Mesendoderm (in vitro differentiated cells): ENCODE measurements at places on chromosomes 5 and 9.

DNA sequence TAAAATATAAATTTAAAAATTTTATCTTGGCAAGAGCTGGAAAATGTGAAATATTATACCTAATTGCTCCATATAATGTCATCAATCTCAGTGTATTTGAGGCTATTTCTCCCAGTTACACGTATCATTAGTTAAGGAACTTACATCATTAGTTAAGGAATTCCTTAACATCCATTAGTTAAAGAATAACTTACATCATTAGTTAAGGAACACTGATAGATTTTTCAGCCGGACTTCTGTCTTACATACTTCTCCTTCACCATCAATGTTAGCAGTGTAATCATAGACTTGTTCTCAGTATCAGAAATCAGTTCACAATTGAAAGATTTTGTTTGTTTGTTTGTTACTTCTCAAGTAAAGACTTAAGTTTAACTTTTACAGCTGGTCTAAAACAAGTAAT, 524.4 kb upstream of the CHD1 start:
- no peak for DNase-seq

- DNase-seq = no peak
Measured at GRCh38 chr5:12477554-12477953, 573.3 kb upstream of the CTNND2 start.

DNA sequence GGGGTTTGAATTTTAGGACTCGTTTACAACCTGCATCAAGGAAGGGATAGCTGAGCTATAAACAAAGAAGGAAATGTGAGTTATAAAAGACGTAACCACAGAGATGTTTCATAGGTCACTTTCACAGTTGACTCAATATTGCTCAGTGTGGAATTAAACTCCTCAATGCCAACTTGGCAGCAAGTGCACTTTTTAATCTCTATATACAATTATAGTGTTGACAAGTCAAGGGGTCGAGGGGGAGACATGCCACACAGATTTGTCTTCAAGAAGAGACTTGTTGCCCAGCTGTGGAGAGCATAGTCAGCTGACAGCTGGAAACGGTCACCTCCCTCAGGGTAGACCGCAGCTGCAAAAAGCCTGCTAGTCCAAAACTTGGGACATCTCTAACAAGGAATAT, 163.4 kb upstream of the DMAC1 start:
- no peak for DNase-seq

- no peak for DNase-seq
Measured at GRCh38 chr9:84858364-84858763, 188.8 kb downstream of the NTRK2 start.

- no peak for DNase-seq
Measured at GRCh38 chr9:70978085-70978484, 143.3 kb downstream of the TRPM3 start.

- DNase-seq = no peak
Measured at GRCh38 chr5:19837536-19838174, 150.3 kb downstream of the CDH18 start.

DNA sequence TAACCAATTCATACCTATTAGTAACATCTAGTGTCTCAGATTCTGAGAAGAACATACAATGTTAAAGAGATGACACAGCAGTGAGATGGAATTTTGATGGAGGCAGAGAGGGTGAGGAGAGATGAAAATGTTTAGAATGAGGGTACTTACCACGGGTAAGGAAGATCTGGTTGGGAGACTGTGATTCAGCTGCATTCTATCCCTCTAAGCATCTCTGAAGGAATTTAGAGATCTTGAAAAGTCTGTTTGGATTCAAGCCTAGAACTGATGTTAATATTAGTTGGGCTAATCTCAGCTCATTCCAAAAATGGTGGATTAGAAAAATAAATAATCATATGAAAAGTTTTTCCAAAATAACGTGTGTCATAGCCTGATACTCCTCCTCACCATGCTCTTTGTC, 191.5 kb upstream of the CLINT1 start:
- DNase-seq = no peak

DNA sequence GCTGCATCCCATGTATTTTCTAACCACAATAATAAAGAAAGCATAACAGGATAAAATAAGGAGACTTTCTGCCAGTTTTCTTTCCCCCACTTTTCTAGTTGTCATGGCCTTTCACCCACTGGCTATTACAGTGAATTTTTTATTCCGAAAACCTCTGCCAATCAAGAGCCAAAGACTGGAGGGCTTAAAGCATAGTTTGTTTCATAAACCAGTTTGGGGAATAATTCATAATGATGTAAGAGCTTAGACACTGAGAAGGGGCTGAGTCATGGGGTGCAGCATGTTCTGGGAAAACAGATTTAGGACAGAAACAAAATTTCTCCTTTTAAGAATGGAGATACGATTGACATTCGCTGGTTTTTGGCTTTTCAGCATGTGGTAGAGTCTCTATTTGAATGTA, 4.4 kb upstream of the GLIPR2 start:
- no peak for DNase-seq

DNA sequence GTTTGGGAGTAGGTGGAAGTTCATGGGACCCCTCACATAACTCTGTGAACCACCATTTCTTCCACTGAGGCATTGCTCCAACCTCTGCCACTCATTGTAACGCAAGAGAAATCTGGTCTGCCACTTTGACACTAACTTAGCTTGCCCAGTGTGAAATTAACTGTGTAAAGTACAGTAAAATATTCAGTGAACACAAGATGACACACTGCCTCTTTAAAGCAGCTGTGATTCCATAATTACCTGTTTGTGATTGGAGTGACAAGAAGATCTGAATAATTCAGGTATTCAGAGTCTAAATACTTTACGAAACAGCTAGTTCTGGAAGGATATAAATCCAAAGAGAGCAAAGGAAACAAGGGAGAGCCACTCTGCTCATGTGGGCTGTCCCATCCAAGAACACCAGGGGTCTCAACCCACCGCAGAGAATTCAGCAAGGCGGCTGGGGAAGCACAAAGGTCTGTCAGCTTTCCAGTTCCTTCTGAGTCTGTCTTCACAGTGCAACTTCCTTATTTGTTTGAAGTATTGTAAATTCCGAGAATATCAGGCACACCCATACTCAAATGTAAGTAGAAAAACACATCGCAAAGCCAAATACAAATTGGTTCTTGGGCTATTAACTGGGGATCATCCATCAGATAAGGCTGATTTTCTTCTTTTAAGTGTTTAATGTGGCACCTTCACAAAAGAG, 86.9 kb downstream of the GNAQ start:
- DNase-seq = peak; percentile 70

GRCh38 chr9:89848060-89849040, 243.5 kb downstream of the GADD45G start:
- DNase-seq = no peak

- no peak for DNase-seq
Measured at GRCh38 chr9:1718836-1719235, 296.3 kb upstream of the SMARCA2 start.

DNA sequence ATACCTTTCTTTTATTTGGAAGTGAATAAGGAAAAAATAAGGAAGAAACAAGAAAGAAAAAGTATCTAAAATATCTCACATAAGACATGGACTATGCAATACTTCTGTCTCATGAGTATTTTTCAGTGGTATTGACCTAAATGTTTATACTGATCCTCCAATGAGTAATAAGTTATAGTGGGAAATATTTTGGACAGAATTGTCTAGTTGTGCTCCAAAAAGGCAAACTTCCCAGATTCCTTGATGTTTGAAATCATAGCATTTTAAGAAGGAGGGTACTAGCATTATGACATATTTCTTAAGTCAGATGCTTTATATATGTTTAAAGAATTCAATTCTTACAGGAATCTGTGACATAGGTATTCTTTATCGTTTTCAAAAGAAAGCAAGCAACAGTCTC, 34.5 kb upstream of the BASP1 start:
- no peak for DNase-seq

DNA sequence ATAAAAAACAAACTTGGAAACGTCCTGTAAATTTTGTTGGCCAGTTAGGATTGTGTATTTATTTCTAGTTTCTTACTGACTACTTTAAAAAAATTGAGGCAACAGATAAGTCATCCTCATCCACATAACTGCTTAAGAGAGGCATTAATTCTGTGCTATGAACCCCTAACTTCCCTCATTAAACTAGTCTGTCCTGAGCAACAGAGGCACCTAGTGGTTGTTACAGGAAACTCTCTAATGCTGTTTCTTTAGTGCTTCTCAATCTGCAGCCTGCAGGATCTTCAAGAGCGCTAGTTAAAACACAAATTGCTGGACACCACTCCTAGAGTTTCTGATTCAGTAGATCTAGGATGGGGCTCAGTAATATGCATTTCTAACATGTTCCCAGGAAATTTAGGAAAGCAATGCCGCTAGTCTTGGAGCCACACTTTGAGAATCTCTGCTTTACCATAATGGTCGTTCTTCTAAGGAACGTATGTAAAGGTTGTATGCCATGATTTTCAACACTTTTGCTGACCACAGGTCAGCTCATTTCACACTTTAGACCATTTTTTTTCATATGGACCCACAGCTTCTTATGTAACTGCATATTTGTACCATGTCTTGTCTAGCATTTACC, 410.1 kb upstream of the SMARCA2 start:
- DNase-seq = peak; percentile 60

DNA sequence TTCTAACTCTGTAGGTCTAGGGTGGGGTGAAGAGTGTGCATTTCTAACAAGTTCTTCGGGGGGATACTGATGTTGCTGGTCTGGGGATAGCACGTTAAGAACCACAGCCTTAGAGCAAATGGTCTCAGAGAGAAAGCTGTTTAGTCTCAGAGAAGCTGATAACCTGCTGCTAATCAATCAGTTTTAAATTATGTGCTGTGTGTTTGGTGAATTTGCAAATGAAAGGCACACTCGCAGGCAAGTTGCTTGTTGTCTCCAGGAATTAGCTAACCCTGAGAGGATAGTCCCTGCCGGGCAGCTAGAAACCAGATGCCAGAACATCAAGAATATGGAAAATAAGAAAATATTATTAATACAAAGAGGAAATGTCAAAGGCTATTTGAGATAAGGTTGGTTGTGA, 79.2 kb downstream of the DMRT2 start:
- DNase-seq = peak; percentile 9

GRCh38 chr5:83142526-83142925, 65.2 kb downstream of the XRCC4 start:
- DNase-seq = no peak

GRCh38 chr5:154465169-154465568, 12.9 kb downstream of the HAND1 start:
- DNase-seq = no peak
